ENCODE measurements at places on chromosomes 7 and 10.

GRCh38 chr10:101752241-101752640 lies 23.7 kb downstream of the FGF8 start:
- no peak for DNase-seq

- no peak for DNase-seq
These were observed 5.3 kb upstream of the NEUROG3 start for GRCh38 chr10:69578508-69578991.

DNA sequence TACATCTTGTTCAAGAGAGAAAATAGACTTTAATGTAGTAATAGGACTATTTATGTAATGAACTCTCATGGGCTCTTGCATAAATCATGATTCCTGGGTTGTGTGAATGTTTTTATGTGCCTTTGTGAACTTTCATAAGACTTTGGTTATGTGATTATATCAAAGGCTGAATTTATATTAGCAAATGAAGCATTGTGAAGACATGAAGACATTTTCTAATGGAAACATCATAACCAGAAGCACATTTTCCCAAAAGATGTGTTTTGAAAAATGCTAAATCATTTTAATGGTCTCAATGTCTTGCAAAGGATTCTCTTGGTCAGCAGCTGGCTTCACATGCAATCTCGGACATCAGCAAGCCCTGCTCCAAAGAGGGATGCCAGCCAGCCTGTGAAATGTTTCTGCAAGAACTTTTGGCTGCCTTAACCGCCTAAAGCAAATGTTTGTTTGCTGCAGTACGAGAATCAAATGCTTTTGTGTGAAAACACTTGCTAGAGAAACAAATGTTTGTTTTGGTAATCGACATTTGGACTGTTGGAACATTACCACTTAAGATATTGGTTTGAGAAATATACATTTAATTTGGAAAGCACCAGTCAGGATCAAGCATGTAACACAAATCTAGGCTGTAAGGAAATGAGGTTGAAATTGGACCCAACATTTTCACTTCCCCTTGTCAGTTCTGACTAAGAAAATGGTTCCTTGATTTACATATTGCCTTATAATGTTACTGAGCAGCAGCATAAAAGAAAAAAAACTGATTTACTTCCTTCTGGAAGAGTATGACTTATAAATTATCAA lies 102.1 kb downstream of the RTKN2 start:
- DNase-seq = peak; percentile 72

DNA sequence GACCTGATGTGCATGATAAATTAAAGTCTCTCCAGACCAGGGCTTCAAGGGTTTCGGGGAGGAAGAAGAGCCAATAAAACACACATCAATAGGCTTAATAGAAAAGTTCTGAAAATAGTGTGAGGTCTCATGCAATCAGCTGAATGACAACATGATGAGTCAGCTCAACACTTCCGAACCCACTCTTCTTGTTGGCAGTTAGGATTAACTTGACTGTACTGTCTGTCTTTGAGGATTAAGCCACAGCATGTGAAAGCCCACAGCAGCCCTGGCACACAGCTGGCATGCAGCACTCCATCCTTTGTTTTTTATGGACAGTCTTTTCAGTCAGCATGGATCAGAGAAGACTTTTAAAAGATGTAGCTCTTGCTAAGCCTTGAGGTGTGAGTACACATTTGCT lies 526.9 kb upstream of the VSTM2A start:
- DNase-seq = no peak

GRCh38 chr10:58435297-58435985 lies 50.2 kb downstream of the TFAM start:
- DNase-seq = peak; percentile 97

DNA sequence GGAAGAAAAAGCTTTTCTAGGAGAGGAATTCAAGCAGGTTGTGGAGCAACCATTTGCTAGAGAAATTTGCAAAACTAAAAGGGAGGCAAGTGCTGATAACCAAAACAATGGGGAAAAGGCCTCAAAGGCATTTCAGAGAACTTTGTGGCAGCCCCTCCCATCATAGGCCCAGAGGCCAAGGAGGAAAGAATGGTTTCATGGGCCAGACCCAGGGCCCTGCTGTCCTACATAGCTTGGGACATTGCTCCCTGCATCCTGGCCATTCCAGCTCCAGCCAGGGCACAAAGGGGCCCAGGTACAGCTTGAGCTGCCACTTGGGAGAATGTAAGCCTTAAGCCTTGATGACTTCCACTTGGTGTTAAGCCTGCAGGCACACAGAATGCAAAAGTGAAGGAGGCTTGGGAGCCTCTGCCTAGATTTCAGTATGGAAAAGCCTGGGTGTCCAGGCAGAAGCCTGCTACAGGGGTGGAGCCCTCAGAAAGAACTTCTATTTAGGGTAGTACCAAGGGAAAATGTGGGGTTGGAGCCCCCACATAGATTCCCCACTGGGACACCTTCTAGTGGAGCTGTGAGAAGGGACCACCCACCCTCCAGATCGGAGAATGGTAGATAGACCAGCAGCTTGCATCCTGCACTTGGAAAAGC lies 91.2 kb downstream of the RALA start:
- no peak for DNase-seq
